CD4-positive, CD25-positive, alpha-beta regulatory T cell (primary cell): ENCODE measurements at places on chromosomes 6 and 20. TPM values are rescaled to one million over a fixed set of nuclear protein-coding genes. Genes with fewer than 3 reads are reported as not detected.

Gene LYRM2
- 65.5 TPM for polyA plus RNA-seq

Gene MTFR2
- polyA plus RNA-seq: 1.0 TPM

Gene DEFB132
- polyA plus RNA-seq: not detected

Gene PRND
- 0.17 TPM for polyA plus RNA-seq

Gene C20orf141
- polyA plus RNA-seq: not detected

DNA sequence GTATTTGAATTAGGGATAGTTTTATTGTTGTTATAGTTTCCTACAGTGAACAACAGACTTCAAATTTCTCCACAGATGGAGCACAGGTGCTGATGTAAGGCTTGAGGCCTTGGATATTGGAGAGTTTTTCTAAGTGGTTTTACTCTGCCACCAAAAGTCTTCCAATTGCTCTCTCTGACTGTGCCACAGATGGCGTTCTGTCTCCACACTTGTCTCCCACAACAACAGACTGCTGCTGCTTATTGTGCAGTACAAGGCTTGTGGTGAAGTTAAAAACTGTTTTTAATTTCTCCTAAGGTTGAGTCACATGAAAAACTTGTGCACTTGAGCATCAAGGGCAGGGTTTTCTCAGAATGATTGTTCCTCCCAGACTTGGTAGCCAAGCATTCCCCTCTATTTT is 460.9 kb upstream of the KHDRBS2 start:
- DNase-seq: no peak

DNA sequence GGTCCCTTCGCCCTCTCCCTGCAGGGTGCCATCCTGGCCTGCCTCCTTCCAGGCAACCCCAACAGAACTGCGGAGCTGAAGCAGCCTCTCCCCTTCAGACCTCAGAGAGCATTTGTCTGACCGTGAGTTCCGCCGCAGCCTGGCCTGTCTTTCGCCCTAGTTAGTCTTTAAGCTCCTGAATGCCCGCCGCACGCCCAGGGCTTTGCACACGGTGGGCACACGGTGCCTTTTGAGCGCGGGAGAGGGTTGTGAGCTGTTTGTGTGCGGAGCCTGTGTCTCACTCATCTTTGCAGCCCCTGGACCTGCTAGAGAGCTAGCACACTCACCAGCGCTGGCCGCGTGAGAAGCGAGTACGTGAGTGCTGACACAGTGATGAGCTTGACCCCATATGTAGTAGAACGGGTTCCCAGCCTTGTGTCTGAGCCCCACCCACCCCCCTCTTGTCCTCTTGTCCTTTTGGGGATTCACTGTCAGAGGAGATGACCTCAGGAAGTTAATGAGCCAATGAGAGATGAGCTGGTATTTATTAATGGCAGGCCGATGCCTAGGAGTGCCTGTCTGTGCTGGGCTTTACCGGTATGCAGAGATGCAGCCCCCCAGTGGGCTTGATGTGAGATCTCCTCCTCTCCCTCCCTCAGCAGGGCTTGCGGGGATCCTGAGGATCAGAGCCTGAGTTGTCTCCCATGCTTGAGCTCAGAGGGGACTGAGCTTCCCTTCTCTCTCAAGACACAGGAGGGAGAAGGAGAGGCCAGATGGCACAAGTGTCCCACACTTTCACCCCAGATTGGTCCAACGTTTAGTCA is 249.2 kb downstream of the FARS2 start:
- DNase-seq: no peak

GRCh38 chr20:48695255-48695654 is 132.5 kb downstream of the PREX1 start:
- no peak for DNase-seq
